ENCODE measurements at places on chromosomes 2 and 18. TPM values are rescaled to one million over a fixed set of nuclear protein-coding genes. Genes with fewer than 3 reads are reported as not detected.

Gene DPP4
- 0.46 TPM for polyA plus RNA-seq

Gene CTNNA2
- not detected for polyA plus RNA-seq

Gene C2orf80
- polyA plus RNA-seq = not detected

DNA sequence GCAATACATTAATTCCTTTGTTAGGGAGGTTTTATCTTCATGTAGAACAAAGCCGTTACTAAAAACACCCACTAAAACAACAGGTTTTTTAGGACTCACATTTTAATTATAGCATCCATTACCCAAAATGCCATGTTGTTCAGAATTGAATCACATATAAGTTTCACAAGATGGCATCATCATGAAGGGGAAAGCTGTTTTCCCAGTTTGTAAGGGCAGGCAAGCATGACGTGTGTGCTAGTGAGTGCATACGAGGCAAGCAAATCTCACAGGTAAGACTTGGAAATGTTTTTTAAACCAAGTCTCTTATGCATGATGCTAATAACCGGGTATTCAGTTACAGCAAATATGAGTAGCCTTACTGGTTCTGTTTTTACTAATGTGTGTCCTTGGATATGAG lies 111.8 kb upstream of the NFATC1 start:
- no peak overlapping the region for H3K27ac ChIP-seq
- no peaks in the 10 kb centered on the region for H3K27me3 ChIP-seq
- no peak overlapping the region for H3K4me3 ChIP-seq
- H3K36me3 ChIP-seq = peaks cover 29% of the 10 kb centered on the region

DNA sequence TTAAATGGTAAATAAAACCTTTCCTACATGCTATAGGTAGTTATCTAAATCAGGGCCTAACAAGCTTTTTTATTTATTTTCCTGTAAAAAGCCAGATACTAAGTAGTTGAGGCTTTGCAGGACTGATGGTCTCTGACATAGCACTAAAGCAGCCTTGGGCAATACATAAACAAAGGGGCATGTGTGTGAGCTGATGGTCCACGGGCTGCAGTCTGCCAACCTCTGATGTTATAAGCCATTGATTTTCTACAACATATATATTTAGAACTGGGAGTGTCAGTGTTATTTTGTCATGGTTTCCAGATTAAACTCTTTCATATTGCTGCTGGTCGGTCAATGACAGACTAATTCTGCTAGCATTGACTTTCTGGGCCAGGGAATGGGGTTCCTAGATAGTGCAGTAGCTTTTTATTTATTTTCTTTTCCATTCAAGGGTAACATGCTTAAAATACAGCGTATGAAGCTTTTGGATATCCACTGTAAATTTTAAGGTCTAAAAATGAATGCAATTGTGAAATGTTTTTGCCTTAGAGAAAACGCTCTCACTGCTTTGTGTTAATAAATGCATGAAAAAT lies 134.0 kb downstream of the NEDD4L start:
- no peak for DNase-seq
- no peak overlapping the region for H3K27ac ChIP-seq
- no peak overlapping the region for H3K4me3 ChIP-seq
- H3K4me1 ChIP-seq = no peaks in the 10 kb centered on the region
- no peaks in the 10 kb centered on the region for H3K36me3 ChIP-seq

GRCh38 chr2:237150831-237151375 lies 65.2 kb downstream of the COPS8 start:
- no peak overlapping the region for H3K27ac ChIP-seq
- no peaks in the 10 kb centered on the region for H3K4me1 ChIP-seq
- H3K27me3 ChIP-seq = no peaks in the 10 kb centered on the region

GRCh38 chr2:201966691-201967438 lies 66.8 kb upstream of the FZD7 start:
- DNase-seq = no peak
- no peak overlapping the region for H3K4me3 ChIP-seq
- H3K27ac ChIP-seq = no peak overlapping the region
- H3K27me3 ChIP-seq = no peaks in the 10 kb centered on the region
- H3K36me3 ChIP-seq = no peaks in the 10 kb centered on the region

DNA sequence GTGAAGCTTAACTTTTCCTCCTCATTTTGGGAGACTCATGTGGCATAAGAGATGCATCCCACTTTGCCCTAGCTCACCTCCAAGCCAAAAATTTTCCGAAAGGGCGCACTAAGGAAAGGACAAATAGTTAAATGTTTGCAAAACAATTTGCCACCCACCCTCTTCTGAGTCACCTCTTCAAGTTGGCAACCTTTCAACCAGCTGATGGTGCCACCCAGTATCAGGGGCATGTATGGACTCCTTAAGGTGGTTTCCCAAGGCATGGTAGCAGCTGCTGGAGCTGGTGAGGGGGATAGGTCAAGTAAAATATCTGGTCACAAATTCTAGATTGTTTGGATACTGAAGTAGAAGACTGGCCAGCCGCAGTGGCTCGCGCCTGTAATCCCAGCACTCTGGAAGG lies 17.2 kb upstream of the ITGAV start:
- H3K27me3 ChIP-seq = no peaks in the 10 kb centered on the region
- H3K27ac ChIP-seq = no peak overlapping the region
- no peaks in the 10 kb centered on the region for H3K4me1 ChIP-seq
- no peak overlapping the region for H3K4me3 ChIP-seq
- DNase-seq = no peak

All from CD14-positive monocyte (primary cell).